HTR-8/SVneo (cell line): ENCODE measurements at places on chromosomes 1 and 21.

DNA sequence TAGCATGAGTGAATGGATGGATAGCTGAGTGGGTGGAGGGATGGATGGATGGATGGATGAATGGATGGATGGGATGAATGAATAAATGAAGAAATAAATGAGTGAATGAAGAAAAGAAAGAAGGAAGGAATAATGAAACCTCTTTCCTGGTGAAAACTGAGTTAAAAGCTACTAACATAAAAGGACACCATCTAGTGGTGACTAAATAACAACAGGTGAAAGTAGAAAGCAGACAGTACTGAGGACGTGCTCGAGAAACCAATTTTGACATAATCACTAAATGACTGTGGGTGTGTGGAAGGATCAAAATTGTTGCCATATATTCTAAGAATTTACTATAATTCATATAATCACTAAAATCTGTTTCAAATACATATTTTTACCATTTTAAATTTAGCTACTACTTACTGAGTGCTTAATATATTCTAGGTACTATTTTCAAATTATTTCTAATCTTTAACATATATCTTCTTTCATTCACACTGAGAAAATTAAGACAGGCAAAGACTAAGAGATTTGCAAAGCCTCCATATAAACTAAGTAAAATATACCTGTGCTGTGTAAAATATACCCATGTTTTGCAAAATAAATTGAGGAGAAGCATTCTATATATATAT, 522.9 kb downstream of the LRRIQ3 start:
- DNase-seq: no peak

- no peak for DNase-seq
Observed at GRCh38 chr1:237507005-237507404, 383.7 kb downstream of the ZP4 start.

GRCh38 chr1:107545056-107545577, 404.3 kb downstream of the NTNG1 start:
- no peak for DNase-seq

GRCh38 chr1:165524639-165525285, 19.0 kb upstream of the LRRC52 start:
- DNase-seq: no peak

- peak; percentile 31 for DNase-seq
Observed at GRCh38 chr1:35220976-35221375, 28.0 kb upstream of the SFPQ start.

- DNase-seq: no peak
Observed at GRCh38 chr1:200442537-200443156, 32.8 kb upstream of the ZNF281 start.

DNA sequence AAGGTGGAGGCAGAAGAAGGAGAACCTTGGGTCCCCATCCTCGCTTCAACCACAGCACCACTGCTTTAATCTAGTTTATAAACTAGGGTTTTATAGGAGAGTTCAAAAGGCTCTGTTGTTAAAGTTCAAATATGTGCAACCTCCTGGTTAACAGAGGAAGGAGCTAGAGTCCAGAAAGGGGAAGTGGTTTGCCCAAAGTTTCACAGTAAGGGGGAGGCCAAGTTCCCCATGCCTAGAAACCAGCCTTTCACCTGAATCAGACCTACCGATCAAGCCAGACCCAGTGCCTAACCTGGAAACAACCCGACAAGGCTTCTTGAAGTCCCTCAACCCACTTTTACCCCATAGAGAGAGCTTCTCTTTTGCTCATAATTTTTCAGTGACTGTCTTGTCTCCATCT, 106.5 kb downstream of the PLPP3 start:
- DNase-seq: no peak
